ENCODE measurements at places on chromosomes 6 and 20.
A peak's percentile ranks its signal among the peaks of the same experiment; 100 is the strongest.

DNA sequence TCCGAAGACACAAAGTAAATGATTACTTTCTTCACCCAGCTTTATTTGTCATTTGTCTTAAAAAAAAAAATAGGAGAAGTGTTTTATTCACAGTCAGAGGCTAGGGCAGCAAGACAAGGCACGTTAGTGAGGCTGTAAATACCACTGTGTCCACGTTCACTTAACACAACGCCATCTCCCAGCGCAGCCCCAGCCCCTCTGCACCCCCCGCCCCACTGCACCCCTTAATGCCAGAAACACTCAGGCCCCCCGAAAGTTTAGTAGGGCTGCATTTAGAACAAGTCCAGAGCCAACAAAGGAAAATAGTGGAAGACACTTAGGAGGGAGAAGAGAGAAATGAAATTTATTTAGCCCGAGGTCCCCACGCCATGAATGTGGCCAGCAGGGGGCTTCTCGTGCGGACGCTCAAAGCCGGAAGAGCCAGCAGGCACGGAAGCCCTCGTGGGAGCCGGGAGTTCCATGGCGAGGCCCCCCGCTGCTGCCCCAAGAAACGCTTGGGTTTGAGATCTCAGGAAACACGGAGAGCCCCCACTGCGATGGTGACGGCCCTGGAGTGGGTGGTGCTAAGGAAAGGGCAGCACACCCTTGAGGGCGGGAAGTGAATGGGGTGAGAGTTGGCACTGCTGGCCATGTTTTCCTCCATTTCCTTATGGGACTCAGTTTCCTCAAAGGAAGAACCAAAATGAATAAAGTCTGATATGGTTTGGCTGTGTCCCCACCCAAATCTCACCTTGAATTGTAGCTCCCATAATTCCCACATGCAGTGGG, 50.2 kb downstream of the IYD start:
- DNase-seq: peak; percentile 67

- DNase-seq: no peak
These were observed 35.1 kb downstream of the CST9L start for GRCh38 chr20:23533161-23533560.

DNA sequence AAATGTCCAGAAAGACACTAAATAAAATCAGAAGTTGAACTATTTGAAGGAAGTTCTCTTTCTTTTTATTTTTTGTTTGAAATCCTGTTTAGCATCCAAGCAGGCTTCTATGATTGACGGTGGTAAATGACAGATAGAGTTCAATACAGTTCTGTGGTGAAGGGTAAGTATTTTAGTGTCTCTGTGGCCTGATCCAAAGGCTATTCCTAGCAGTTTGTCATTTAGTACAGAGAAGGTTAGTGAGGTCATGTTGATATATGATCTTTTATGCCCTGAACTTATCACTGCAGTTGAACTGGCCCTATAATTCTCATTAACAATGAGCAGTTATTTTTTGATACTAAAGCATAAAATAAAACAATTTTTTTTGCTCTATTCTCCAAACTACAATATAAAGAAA, 144.7 kb upstream of the HDAC2 start:
- no peak for DNase-seq

- DNase-seq: no peak
These were observed 72.2 kb downstream of the CDH26 start for GRCh38 chr20:60030471-60030870.

DNA sequence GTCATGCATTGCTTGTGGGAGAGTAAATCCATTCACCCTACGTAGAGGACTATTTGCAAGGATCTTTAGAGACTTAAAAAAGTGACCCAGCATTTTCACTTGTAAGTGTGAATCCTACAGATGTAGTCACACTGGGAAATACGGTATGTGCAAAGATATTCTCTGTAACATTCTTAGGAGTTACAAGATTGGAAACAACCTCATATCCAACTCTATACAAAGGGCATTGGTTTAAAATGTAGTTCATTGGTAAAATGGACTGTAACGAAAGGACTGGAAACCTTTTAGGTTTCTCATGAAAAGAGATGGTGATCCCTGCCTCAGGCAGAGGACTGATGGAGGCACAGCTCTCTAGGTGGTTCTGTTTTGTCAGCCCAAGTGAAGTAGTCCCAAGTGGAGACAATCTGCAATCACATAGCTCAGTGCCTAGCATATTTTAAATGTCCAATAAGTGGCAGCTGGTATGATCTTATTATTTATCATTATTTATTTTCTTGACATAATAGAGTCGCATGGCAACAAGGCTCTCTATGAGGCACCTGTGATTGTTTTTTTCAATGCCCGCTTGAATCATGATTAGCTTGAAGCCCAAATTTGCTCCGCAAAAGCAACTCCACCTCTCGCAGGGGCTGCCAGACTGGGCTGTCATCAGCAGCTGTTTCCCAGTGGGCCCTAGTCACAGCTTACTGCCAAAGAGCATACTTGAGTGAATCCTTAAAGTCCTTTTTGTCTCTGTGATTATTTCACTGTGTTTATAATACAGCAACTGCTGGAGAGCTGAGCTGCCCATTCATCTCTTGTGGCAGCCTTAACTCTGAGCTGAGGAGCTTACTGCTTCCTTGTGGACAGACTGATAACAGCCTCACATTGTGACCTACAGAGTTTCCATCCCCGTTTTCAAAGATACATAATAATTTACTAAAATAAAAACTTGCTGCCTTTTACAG, 19.8 kb upstream of the ENPP1 start:
- DNase-seq: no peak

GRCh38 chr6:108888052-108888451, 39.8 kb downstream of the ARMC2 start:
- no peak for DNase-seq

DNA sequence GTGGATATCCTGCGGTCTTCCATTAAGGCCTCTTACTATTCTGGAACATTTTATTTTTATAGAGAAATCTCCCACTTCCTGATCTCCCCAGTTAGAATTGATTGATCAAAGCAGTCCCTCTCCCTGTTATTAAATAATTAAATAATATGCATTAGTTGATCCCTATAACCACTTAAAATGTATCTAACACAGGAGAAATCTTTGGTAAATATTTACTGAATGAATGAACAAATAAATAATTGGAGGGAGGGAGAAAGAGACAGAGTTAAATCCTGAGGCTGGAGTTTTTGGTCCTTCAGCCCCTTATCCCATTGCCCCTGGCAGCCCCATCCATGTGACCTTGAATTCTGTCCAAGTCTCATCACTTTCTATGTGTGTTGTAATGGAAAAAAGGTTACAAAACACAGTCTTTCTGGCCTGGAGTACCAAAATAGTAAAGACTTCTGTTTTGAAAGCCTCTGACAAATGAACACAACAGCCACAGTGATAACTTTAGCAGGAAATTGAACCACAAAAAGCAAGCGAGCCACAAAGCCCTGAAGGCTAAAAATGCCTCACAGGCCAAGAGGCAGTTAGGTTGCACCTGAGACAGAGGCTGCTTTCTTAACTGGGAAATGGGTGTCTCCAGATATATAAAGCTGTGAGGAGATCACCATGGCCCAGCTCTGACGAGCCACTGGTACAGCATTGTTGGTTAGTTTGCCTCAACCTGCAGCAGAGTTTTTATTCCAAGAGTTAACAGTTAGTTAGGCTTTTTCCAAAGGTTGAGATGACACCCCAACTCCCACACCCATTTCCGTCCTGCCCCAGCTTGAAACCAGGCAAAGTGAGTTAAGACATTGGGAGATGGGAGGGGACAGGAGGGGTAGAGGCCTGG, 11.3 kb downstream of the NT5E start:
- DNase-seq: peak; percentile 65

DNA sequence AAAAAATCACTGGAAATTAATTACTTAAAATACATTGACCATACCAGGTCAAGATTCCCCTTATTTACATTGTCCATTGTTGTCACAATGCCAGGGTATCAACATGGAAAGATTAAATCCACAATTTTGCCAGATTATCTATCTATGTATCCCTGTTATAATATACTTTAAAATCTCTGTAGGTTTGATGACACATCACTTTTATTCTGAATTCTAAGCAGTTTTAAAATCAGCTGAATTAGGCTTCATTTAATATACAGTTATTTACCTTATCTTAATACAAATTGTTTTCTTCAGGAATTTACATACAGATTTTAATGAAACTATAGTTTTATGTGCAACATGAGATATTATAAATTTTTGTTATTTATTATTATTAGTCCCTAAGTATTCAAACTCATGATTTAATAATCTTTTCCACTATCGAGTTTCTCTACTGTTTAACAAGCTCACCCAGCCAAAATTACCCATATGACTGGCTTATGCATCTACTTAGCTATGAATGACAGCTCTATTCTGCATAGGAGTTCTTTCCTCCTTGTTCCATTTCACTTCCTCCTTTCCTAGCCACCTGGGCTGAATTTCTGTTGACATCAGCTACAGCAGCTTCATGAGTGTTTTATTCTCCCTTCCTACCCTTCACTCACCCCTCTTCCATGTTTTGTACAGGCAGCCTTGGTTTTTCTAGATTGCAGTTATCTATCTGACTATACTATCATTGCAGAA, 654.2 kb upstream of the MAP3K7 start:
- DNase-seq: no peak

DNA sequence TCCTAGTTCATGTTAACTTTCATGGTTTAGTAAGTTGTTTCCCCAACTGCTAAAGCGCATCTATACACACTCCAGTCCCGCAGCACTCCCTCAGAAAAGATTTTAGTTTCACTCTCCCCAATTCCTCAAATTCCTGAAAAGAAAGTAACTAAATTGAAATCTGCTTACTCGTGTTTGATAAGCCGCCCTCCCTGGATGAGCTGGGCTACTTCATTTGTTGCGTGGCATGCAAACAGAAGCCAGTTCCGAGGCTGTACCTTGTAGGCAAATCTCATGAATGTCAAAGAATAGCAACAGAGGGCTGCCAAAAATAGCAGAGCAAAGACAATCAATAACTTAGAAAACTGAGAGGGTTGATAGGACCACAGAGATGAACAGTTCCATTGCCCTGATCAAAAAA, 16.9 kb downstream of the MPC1 start:
- no peak for DNase-seq

DNA sequence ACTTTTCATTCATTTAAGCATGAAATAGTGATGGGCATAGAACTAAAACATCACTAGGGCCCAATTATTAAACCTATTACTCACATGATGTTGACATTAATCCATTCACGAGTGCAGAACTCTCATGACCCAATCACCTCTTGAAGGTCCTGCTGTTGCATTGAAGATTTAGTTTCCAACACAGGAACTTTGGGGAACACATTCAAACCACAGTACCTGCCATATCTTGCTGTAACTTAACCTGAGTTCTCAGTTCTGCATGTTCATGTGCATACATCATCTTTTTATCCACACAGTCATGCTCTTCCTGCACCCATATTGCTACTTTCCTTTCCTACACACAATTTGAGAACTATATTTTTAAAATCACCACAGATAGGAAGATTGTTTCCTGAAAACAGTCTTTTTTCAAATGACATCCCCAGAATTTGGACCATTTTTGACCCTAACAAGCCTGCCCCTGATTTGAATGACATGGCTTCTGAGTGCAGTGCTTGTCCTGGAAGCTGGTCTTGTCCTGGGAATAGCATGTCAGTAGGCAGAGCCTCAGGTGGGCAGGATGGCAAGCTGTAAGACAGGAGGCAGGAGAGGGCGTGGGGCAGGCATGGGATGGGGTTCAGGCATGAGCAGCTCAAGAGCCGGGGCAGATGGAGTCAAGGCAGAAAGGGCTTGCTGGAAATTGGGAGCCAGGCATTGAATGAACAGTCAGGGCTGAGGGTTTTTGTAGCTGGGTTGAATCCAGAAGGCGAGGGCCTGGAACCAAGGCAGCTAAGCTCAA, 49.2 kb upstream of the FOXC1 start:
- DNase-seq: no peak

- no peak for DNase-seq
These were observed 95.2 kb downstream of the DOK5 start for GRCh38 chr20:54570561-54570960.

GRCh38 chr6:167560673-167561569, 236.0 kb downstream of the TTLL2 start:
- no peak for DNase-seq

DNA sequence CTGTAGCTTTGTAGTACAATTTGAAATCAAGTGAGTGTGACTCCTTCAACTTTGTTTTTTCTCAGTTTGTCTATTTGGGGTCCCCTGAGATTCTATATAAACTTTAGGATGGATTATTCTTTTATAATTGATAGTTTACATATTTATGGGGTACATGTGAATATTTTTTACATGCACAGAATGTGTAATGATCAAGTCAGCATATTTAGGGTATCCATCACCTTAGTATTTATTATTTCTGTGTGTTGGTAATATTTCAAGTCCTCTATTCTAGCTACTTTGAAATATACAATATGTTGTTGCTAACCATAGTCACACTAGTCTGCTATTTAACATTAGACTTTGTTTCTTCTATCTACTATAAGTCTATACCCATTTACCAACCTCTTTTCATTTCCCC, 50.3 kb downstream of the PLCG1 start:
- DNase-seq: no peak

DNA sequence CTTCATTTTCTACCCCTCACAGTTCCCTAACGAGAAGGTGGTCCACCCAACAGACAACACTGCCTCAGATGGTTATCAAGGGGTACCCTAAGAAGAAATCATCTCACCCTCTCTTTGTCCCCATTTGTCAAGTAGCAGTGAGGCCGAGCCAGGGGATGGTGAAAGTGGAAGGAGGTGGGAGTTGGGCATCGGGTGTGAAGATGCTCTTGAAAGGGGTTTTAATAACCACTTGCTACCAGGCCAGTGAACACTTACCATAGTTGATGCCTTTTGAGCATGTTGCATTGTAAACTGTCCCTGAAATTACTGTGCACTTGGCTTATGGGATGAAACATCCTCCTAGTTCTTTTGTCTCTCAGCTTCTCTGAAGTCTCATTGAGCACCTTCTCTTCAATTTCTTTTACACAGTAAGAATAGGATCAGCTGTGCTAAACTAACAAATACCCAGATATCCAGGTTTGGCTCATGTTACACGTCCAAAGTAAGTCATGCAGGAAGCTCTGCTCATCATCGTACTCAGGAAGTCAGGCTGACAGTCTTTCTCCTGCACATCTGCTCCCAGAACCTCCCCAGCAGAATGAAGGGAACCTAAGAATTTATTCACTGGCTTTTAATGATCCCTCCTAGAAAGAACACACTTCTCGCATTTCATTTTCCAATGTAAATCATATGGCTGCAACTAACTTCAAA, 13.3 kb downstream of the HLA-DPB1 start:
- DNase-seq: no peak

DNA sequence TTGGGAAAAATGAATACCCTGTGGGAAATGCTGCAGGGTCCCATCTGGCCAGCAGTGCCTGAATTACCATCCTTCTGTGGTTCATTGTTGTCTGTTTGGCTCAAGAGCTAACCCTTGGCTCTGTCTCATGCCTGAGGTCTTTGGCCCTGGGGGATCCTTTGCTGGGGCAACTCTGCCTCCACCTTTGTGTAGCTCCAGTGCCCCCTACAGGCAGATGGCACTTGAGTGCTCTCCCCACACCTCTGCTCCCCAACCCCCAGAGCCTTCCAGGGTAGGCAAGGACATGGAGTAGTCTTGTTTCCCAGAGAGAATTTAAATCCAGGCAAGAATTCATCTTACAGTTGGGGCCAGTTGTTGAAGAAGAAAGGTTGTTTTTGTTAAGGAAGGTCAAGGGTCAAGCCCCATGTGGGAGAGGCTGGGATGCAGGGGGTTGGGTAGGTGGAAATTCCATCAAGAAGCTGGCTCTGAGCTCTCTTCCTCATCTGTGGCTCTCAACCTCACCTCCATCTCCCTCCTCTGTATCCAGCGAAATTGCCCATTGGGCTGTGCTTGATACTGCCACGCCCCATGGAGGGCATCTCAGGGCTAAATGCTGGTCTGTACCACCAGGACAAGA, 44.2 kb downstream of the ZNF831 start:
- peak; percentile 86 for DNase-seq

Data from activated T-cell treated with anti-CD3 and anti-CD28 coated beads, Interleukin-2, amount 50 U/mL, for 72 hours (primary cell).